ENCODE measurements at places on chromosomes 7 and 10. TPM values are rescaled to one million over a fixed set of nuclear protein-coding genes. Genes with fewer than 3 reads are reported as not detected.

- H3K4me1 ChIP-seq, result no peaks in the 10 kb centered on the region
- no peak overlapping the region for H3K27ac ChIP-seq
- no peak for DNase-seq
- H3K4me3 ChIP-seq, result no peak overlapping the region
- no peaks in the 10 kb centered on the region for H3K36me3 ChIP-seq
- no peaks in the 10 kb centered on the region for H3K27me3 ChIP-seq
Measured at GRCh38 chr7:53415816-53416215, 380.4 kb downstream of the POM121L12 start.

- H3K4me1 ChIP-seq, result no peaks in the 10 kb centered on the region
- no peak for DNase-seq
- no peak overlapping the region for H3K4me3 ChIP-seq
- no peak overlapping the region for H3K27ac ChIP-seq
Measured at GRCh38 chr10:29512425-29512974, 122.3 kb downstream of the SVIL start.

The OR2A5 gene
- not detected for total RNA-seq

DNA sequence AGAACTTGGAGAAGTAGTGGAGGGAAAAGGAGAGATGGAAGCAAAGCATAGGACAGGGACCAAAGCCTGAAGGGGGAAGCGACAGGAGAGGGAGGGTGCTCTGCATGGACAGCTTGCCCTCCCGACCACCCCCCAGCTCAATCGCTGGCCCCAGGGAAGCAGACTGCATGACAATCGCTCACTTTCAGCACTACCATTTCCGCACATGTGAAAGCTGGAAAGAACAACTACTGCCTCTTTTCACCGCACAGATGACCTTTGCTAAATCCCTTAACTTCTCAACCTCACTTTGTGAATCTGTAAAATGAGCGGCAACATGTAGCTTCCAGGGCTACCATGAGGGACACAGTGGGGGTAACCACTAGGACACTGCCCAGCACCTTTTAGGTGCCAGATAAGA, 17.1 kb downstream of the VOPP1 start:
- no peaks in the 10 kb centered on the region for H3K27me3 ChIP-seq
- H3K4me1 ChIP-seq, result peaks cover 92% of the 10 kb centered on the region
- H3K4me3 ChIP-seq, result no peak overlapping the region
- H3K27ac ChIP-seq, result no peak overlapping the region
- no peak for DNase-seq
- H3K36me3 ChIP-seq, result peaks cover 26% of the 10 kb centered on the region

DNA sequence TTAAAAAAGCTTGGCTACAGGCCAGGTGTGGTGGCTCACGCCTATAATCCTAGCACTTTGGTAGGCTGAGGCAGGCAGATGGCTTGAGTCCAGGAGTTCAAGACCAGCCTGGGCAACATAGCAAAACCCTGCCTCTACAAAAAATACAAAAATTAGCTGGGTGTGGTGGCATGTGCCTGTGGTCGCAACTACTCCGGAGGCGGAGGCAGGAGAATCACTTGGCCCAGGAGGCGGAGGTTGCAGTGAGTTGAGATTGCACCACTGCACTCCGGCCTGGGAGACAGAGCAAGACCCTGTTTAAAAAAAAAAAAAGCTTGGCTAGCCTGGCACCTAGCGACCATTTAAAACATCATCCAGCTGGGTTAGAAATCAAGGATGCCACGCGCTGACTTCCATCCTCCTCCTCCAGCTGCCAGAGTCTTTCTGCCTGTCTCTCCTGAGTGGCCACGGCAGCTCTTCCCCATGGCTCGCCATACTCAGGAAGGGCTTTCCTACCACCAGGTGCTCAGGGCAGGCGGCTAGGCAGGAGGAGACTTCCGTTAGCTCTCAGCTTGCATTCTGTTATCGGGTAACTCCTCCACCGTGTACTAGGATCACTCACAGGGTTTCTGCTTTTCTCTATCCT, 45.0 kb downstream of the DENND2A start:
- no peak overlapping the region for H3K4me3 ChIP-seq
- H3K27me3 ChIP-seq, result peaks cover 8% of the 10 kb centered on the region
- peaks cover 3% of the 10 kb centered on the region for H3K4me1 ChIP-seq

DNA sequence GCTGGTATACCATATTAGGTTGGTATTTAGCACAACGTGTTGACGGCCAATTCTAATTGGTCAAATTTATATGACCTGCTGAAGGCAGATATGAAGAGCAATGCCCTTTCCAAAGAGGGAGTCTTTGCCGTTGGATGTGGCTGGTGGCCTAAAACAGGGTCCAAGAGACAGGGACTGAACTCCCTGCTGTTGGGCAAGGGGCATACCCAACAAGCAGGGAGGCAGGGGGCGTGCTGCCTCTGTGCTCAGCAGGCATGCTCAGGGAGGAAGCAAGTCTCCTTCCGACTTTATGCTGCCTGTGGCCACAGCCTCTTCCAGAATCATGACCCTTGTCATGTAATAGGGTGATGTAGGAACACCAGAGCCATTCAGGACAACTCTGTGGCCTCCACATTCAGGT, 167.7 kb upstream of the NPVF start:
- H3K27ac ChIP-seq, result no peak overlapping the region
- H3K4me1 ChIP-seq, result no peaks in the 10 kb centered on the region
- no peak overlapping the region for H3K4me3 ChIP-seq

Measured in activated CD4-positive, alpha-beta memory T cell treated with anti-CD3 and anti-CD28 coated beads for 36 hours (primary cell).